ENCODE measurements at places on chromosomes 2 and 18.

DNA sequence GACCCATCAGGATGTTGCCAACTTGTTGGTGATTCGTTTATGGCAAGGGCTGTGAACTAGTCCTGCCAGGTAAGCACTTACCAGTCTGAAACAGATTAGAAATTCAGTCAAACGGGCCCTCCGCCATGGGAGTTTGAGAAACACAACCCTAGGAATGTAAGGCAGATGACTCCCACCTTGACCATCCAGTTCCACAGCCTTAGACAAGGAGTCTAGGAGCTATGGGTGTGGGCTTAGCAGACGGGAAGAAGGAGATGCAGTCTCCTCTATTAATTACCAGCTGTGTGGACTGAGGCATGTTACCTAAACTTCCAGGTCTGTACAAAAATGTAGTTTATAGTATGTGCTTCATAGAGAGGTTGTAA, 319.4 kb upstream of the NCKAP5 start:
- peaks cover 16% of the 10 kb centered on the region for H3K27me3 ChIP-seq
- H3K4me1 ChIP-seq = no peaks in the 10 kb centered on the region
- no peaks in the 10 kb centered on the region for H3K36me3 ChIP-seq
- H3K27ac ChIP-seq = no peak overlapping the region
- no peak for DNase-seq
- H3K4me3 ChIP-seq = no peak overlapping the region

DNA sequence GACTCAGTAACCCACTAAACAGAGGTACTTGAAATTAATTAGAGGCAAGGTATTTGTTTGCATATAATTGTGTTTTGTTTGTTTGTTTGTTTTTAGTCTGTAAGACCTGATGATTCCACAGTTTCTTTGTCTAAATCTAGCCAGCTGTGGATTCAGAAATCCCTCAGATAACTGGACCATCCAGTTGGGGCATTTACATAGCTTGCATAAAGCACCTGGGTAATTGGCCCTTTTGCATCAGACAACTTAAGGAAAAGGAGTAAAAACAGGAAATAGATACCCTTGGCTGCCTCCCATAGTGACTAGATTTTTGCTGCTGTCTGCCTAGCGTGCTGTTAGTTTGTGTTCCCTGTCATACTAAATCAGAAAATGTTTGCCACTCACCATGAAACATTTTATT, 46.6 kb upstream of the XIRP2 start:
- H3K36me3 ChIP-seq = no peaks in the 10 kb centered on the region
- no peak overlapping the region for H3K27ac ChIP-seq
- DNase-seq = no peak
- no peaks in the 10 kb centered on the region for H3K27me3 ChIP-seq
- H3K4me1 ChIP-seq = no peaks in the 10 kb centered on the region

DNA sequence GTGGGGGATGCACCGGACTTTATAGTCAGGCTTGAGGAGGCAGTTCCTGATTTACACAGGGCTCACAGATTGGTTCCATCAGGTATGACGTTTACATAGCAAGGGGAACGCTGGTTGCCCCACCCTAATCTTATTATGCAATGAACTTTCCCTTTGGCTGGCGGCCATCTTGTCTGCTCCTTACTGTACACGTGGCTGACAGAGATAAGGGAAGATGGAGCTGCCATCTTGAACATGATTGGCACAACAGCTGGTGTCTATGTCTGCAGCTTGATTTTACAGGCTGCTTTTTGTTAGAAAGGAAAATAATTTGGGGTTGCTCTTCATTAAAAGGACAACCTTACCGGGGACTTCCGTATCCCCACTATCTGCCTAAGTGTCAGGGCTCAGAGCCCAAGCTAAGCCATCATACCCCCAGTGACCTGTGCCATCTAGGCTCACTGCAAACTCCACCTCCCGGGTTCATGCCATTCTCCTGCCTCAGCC, 33.5 kb upstream of the ATG16L1 start:
- no peak for DNase-seq
- H3K27me3 ChIP-seq = no peaks in the 10 kb centered on the region
- H3K4me3 ChIP-seq = no peak overlapping the region
- no peaks in the 10 kb centered on the region for H3K4me1 ChIP-seq
- no peaks in the 10 kb centered on the region for H3K36me3 ChIP-seq
- no peak overlapping the region for H3K27ac ChIP-seq

DNA sequence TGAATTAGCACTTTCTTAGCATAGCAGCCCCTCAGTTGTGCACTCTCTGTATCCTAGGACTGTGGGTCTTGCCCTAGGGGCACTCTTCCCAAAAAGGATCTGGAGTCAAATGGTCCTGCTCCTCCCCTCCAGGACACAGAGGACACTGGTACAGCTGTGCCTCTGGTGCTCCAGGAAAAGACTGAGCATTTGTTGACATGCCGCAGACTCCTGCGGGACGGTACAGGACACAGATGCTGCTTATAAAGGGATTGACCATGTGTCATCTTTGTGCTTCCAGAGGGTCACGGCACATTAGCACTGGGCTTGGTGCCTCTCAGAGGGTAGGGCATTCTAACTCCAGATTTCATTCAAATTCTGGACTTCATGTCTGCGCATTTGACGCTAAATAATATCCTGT, 110.5 kb downstream of the KLF7 start:
- H3K4me1 ChIP-seq = no peaks in the 10 kb centered on the region
- no peak overlapping the region for H3K4me3 ChIP-seq
- no peak for DNase-seq
- no peak overlapping the region for H3K27ac ChIP-seq
- H3K27me3 ChIP-seq = peaks cover 10% of the 10 kb centered on the region
- H3K36me3 ChIP-seq = no peaks in the 10 kb centered on the region

DNA sequence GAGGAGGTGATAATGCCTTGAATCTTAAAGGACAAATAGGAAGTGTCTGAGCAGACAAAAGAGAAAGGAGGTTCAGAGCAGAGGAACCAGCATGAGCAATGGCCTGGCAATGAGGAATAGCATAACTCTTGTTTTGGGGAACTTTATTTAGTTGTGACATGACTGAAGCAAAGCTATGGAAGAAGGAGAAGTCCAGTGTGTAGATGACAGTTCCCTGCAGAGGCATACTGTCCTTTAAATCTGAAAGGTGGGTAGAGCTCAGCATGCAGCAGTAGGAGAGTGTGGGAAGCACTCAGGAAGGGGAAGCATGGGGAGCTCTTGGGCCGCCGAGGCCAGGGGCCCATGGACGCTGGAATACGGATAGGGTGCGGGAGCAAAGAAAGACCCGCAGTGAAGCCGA, 173.8 kb downstream of the SEPTIN10 start:
- no peak overlapping the region for H3K4me3 ChIP-seq
- DNase-seq = no peak
- H3K27me3 ChIP-seq = peaks cover 7% of the 10 kb centered on the region
- H3K4me1 ChIP-seq = no peaks in the 10 kb centered on the region
- H3K27ac ChIP-seq = no peak overlapping the region

DNA sequence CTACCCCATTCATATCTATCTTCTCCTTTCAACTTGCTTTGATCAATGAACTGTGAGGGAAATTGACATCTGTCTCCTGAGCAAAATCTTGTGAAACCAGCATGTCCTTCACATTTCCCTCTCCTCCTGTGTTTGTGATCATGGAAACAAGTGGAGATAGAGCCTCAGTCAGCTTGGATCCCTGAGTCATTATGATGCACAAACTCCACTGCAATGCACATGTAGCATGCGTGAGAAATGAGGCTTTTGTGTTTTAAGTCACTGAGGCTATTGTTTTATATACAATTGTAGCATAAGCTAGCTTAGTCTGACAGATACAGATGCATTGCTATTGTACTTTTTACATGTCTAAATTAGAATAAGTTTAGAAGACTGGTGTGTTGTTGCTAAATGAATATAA, 85.2 kb upstream of the HNMT start:
- H3K27ac ChIP-seq = no peak overlapping the region
- H3K4me1 ChIP-seq = no peaks in the 10 kb centered on the region
- DNase-seq = no peak
- H3K36me3 ChIP-seq = no peaks in the 10 kb centered on the region
- H3K27me3 ChIP-seq = peaks cover 4% of the 10 kb centered on the region
- H3K4me3 ChIP-seq = no peak overlapping the region

- H3K36me3 ChIP-seq = peaks cover 39% of the 10 kb centered on the region
- no peaks in the 10 kb centered on the region for H3K27me3 ChIP-seq
- no peak for DNase-seq
- H3K27ac ChIP-seq = no peak overlapping the region
- peaks cover 2% of the 10 kb centered on the region for H3K4me1 ChIP-seq
- H3K4me3 ChIP-seq = no peak overlapping the region
These were observed 56.3 kb downstream of the GTF3C3 start for GRCh38 chr2:196743165-196743564.

DNA sequence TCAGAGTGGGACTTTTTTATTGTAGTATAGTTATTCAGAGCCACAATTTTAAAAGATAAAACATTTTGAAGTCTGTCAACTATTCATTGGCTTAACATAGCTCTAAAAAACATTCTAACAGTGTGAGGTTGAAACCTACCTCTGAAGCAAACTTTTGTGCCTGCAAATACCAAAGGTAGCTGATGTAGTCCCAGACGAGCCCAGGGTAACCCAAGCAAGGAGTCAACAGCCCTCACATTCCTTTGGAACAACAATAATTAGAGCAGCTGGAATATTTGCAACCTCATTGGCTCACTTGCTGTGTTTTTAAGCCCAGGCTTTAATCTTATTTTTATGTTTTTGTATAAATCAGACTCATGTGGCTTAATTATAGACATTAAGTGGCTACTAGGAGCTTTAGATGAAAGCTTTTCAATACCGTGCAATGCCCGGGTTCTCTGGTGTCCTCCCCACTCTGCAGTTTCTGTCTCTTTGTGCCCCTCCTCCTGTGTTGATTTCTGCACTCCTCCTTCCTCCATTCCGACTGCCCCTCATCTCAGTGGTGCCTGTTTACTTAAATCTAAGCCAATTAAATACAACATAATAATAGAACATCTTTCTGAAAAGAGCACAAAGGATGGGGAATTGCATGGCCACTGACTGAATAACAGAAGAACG, 157.9 kb upstream of the UNC80 start:
- no peak overlapping the region for H3K27ac ChIP-seq
- no peak for DNase-seq
- no peak overlapping the region for H3K4me3 ChIP-seq
- no peaks in the 10 kb centered on the region for H3K27me3 ChIP-seq
- no peaks in the 10 kb centered on the region for H3K4me1 ChIP-seq

- no peaks in the 10 kb centered on the region for H3K36me3 ChIP-seq
- no peak overlapping the region for H3K4me3 ChIP-seq
- no peak overlapping the region for H3K27ac ChIP-seq
- no peak for DNase-seq
- no peaks in the 10 kb centered on the region for H3K4me1 ChIP-seq
These were observed 136.7 kb downstream of the CCBE1 start for GRCh38 chr18:59560556-59560955.

DNA sequence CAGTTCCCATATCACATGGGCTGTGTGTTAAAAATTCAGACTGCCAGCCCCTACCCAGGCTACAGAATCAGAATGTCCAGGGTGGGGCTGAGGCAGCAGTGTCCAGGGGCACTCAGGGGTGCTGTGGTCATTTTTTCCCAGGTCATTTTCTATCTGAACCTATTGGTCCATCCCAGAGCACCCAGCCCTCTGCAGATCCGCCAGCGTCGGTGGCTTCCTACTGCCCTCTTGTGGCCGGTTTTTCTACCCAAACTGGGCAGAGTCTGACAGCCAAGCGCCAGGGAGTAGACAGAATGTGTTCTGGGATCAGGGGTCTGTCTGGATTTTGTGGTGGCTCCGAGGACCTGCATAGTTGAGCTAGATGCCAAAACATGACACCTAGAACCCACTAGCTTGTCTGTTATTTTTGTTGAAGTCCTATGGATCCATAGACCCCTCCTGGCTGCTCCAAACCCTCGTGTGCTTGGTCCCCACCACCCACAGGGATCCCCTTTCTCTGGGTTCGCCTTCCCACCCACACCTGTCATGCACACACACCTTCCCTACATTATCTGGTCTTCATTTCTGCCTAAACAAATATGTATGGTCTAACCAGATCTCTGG, 34.1 kb upstream of the RMDN2 start:
- peaks cover 18% of the 10 kb centered on the region for H3K4me1 ChIP-seq
- H3K27me3 ChIP-seq = peaks cover 17% of the 10 kb centered on the region
- H3K36me3 ChIP-seq = no peaks in the 10 kb centered on the region
- no peak overlapping the region for H3K27ac ChIP-seq
- no peak overlapping the region for H3K4me3 ChIP-seq

- no peak overlapping the region for H3K4me3 ChIP-seq
- peaks cover 13% of the 10 kb centered on the region for H3K4me1 ChIP-seq
These were observed 378.4 kb upstream of the HNRNPA3 start for GRCh38 chr2:176834226-176834625.

DNA sequence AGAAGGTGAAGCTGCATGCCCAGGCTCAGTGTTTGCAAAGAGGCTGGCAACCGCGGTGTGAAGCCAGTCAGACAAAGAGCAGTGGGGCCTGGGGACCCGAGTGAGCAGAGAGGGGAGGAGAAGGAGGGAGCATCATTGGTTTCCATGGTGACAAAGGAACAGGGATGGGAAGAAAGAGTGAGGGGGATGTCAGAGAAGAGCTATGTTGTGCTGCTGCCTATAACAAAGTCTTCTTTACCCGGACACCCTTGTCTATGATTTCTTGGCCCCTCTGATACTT, 14.5 kb downstream of the TMEM247 start:
- no peak overlapping the region for H3K4me3 ChIP-seq
- peaks cover 8% of the 10 kb centered on the region for H3K27me3 ChIP-seq
- no peaks in the 10 kb centered on the region for H3K36me3 ChIP-seq
- peaks cover 16% of the 10 kb centered on the region for H3K4me1 ChIP-seq

- H3K4me3 ChIP-seq = no peak overlapping the region
- H3K27me3 ChIP-seq = no peaks in the 10 kb centered on the region
- H3K36me3 ChIP-seq = no peaks in the 10 kb centered on the region
- H3K27ac ChIP-seq = no peak overlapping the region
- DNase-seq = no peak
- no peaks in the 10 kb centered on the region for H3K4me1 ChIP-seq
These were observed 151.2 kb upstream of the CCDC68 start for GRCh38 chr18:55110436-55110835.

- H3K36me3 ChIP-seq = no peaks in the 10 kb centered on the region
- H3K4me1 ChIP-seq = no peaks in the 10 kb centered on the region
- H3K27me3 ChIP-seq = no peaks in the 10 kb centered on the region
- no peak overlapping the region for H3K4me3 ChIP-seq
- no peak overlapping the region for H3K27ac ChIP-seq
These were observed 332.0 kb upstream of the RAB12 start for GRCh38 chr18:8277270-8277669.

DNA sequence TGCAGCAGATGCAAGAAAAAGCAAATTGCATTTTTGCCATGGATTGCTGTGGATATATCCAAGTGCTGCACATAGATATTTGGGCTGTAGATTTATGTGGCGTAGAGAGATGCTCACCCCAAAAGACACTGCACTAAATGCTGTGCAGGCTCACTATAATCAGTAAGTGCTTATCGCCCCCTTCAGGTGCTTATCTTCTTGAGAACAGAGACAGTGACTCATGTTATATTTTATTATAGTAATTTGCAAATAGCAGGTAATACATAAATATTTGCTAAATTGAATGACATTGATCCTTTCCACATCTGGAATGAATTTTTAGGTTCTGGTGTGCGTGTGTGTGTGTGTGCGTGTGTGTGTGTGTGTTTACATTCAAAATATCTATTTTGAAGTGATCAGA, 36.8 kb upstream of the PLEKHM3 start:
- no peaks in the 10 kb centered on the region for H3K4me1 ChIP-seq
- H3K27ac ChIP-seq = no peak overlapping the region
- H3K4me3 ChIP-seq = no peak overlapping the region
- no peaks in the 10 kb centered on the region for H3K27me3 ChIP-seq

Data from activated CD8-positive, alpha-beta memory T cell treated with anti-CD3 and anti-CD28 coated beads, Interleukin-2, amount 10 ng/mL, durations not matched to agents 7 days and 5 days (primary cell).